Tibial artery (tissue), 4 donors: ENCODE measurements at places on chromosomes 7 and 10.

GRCh38 chr10:28091913-28092312 is 93.0 kb upstream of the ODAD2 start:
- DNase-seq: no peak

DNA sequence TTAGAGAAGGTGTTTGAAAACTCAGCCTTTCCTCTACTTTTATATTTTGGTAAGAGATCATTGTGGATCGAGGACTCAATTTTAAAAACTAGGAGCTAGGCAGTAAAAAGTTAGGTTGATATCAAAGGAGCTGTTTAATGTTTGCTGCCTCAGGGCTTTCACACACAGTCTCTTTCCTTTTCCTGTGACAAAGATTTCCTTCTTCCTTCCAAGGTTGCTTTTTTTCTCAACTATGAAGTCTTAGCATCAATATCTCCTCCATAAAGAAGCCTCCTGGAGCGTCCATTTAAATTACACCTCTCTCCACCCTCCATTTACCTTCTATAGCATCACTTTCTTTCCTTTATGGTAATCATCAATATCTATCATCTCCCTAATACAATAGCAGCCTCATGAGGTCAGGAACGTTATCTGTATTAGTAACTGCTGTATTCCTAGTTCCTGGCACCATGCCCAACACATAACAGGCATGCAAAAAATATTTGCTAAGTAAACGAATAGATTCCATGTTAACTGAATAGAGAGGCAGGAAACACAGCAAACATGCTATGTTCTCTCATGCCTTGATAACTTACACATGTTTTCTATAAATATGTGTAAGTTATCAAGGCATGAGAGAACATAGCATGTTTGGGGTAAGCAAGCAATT is 48.5 kb downstream of the GNAT3 start:
- no peak for DNase-seq

DNA sequence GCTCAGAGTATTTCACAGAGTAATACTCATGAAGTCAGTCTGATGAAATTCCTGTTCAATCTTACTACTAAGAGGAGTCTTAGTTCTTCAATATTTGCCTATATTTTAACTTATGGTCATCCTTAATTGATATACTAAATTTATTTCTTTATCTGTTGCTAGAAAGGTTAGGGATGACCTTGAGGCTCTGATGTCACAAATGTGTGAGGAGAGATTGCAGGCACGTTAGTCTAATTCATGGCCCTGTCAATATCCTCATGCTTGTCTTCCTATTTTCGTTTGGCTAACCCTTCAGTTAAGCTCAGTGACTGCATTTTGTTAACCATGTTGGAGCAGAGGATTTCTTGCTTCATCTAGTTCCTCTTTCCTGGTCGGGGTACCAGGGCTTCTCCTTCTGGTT is 704.7 kb upstream of the COBL start:
- no peak for DNase-seq

DNA sequence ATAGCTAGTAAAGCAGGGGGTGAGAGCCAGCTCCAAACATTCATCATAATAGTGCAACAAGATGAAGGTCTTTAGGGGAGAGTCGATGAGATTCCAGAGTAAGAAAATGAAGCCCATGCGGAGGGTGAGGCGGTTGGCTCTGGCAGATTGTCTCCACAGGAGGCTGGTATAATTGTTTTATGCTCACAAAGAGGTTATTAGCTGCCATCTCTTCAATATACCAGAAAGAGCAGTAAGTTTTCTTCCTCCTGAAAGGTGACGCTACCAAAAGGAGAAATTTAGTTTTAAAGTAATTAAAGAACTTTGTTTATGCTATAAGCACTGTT is 59.2 kb upstream of the KCNIP2 start:
- no peak for DNase-seq

DNA sequence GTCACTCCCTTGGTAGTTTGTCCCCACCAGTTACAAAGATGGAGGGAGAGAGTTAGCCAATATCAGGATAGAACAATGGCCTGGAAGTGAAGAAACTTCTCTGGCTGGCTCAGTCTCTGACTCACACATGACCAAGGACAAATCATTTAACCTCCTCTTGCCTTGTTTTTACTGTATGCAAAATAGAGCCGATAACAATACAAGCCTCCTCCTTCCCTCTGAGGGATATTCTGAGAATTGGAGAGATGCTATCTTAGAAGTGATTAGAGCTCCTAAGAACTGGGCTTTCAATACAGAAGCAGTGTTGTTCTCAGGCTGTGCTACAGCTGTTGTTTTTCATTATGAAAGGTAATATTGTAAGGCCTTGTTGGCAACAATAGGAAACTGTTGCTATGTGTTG is 87.7 kb upstream of the EGR2 start:
- DNase-seq: no peak

DNA sequence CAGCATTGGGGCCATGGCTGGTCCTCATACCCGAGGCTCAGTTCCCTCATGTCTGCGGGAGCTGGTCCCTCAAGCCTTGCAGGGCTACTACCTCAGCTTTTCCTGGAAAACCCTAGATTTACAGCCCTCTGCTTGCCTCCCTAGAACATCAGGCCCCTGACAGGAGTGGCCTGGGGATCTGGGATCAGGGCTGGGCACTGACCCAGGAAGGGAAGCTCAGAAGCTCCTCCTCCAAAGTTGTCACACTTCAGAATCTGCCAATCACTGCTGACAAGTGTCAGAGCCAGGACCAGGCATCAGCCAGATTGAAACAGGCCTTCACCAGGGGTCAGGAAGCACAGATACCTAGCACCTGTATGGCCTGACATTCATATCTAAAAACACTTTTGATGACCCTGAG is 115.2 kb downstream of the GRID1 start:
- DNase-seq: no peak
